ENCODE measurements at places on chromosomes 6 and 20. TPM values are rescaled to one million over a fixed set of nuclear protein-coding genes. Genes with fewer than 3 reads are reported as not detected.

FAXC gene
- 1.2 TPM for total RNA-seq

SLC22A16 gene
- total RNA-seq, result 0.22 TPM

MRPS18B gene
- total RNA-seq, result 64.3 TPM

PPP1R16B gene
- 5.5 TPM for total RNA-seq

ENPP5 gene
- total RNA-seq, result 4.7 TPM

OOEP gene
- not detected for total RNA-seq

GSTA2 gene
- total RNA-seq, result not detected

TUBB2B gene
- 63.7 TPM for total RNA-seq

HEY2 gene
- 6.1 TPM for total RNA-seq

All from muscle of leg (tissue), 16 donors.